ENCODE measurements at places on chromosomes 12 and 14.

DNA sequence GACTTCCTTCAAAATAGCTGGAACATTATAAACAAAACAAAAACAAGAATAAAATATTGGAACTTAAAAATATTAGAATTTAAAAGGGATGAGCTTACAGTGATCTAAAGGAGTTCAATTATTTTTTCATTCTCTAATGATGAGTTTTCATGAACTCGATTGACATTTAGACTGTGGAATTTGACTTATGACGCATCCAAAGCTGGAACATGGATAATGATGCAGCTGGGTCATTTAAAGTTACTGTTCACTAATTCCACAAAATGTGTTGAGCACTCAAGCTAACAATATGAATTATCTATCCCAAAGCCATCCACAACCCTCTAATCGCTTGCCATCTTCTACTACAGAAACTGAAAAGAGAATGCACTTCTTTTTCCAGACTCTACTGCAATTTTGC is 42.5 kb downstream of the LIN7A start:
- no peak for DNase-seq

DNA sequence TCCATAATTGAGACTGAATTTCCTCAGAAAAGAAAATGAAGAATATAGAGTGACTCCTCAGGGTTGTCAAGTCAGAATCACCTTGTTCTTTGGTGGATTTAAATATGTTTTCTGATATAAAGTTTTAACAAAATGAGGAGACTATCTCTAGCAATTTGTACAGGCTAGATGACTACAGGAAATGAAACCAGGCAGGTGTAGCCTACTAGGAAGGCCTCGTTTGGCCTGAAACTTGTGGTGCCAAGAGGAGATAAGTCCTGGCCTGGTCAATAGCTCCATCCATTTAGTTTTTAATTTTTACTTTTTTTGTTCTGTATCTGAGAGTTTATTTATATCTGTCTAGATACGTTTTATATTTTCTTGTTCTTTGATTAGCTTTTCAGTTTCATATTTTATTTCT is 41.5 kb downstream of the SNAPC1 start:
- DNase-seq = no peak

GRCh38 chr14:59819446-59820088 is 51.0 kb downstream of the RTN1 start:
- no peak for DNase-seq

- DNase-seq = no peak
Measured at GRCh38 chr14:36162267-36162666, 14.3 kb downstream of the PTCSC3 start.

GRCh38 chr12:2355198-2355597 is 302.4 kb downstream of the CACNA1C start:
- DNase-seq = no peak
